ENCODE measurements at places on chromosomes 5 and 9. TPM values are rescaled to one million over a fixed set of nuclear protein-coding genes. Genes with fewer than 3 reads are reported as not detected.

- DNase-seq, result no peak
Measured at GRCh38 chr9:94864196-94864595, 137.7 kb downstream of the AOPEP start.

DNA sequence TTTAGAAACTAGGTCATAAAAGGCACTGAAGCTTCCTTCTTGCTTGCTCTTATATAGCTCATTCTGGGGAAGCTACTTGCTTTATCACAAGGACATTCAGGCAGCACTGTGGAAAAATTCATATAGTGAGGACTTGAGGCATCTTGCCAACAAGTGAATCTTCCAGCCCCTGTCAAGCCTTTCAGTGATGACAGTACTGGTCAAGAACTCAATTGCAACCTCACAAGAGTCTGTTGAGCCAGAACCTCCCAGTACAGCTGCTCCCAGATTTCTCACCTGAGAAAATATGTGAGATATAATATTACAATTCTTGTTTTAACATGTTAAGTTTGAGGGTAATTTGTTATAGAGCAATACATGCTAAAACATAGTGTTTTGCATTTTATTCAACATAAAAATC lies 2011.0 kb upstream of the NUDT12 start:
- DNase-seq, result no peak

ACTBL2 gene
- not detected for total RNA-seq

DNA sequence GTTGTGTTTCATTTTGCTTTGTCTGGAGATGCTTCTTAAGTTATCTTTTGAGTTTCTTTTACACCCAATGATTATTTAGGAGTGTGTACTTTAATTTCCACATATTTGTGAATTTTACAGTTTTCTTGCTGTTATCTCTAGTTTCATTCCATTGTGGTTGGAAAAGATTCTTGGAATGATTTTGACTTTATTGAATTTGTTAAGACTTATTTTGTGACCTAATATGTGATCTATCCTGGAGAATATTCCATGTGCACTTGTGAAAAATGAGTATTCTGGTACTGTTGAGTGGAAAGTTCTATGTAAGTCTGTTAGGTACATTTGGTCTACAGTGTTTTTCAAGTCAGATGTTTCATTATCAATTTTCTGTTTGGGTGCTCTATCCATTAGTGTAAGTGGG lies 24.4 kb upstream of the GRAMD2B start:
- DNase-seq, result no peak

DNA sequence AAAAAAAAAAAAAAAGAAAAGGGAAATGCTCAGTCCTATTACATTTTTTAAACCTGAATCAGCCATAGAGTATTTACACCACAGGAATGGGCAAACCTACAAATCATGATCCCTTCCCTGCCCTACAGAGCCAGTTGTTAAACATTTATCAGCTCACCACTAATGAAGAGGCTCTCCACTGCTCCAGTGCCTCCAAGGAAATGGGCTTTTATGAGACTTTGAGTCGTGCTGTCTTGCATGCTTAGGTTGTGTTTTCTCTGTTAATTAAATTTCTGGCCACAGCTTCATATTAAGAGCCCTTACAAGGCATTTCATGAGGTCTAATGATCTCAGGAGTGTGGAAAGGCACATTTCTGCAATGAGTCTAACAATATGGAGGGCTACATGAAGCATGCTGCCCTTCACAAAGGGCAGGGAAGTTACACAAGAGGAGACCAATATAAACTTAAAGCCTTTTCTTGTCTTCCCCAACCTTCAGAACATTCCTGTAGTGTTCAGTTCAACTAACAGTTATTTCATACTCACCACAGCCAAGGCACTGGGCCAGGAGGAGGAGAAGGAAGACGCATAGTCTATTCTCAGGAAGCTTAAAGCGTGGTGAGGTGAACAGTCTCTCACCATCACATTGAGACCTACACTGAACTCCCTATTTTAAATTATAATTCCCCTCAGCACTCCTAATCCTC lies 140.1 kb upstream of the ABCA1 start:
- DNase-seq, result no peak
